Endodermal cell (in vitro differentiated cells): ENCODE measurements at places on chromosomes 5 and 9. TPM values are rescaled to one million over a fixed set of nuclear protein-coding genes. Genes with fewer than 3 reads are reported as not detected.

PGM5 gene
- total RNA-seq, result 0.33 TPM in 1 of 2 replicates, not detected in the other

- H3K4me1 ChIP-seq, result no peaks in the 10 kb centered on the region
- H3K4me3 ChIP-seq, result no peak overlapping the region
- DNase-seq, result no peak
- no peaks in the 10 kb centered on the region for H3K36me3 ChIP-seq
- H3K27me3 ChIP-seq, result no peaks in the 10 kb centered on the region
Observed at GRCh38 chr9:129328355-129329042, 150.4 kb upstream of the IER5L start.

- peak; percentile 59 for DNase-seq
- H3K4me3 ChIP-seq, result no peak overlapping the region
- no peaks in the 10 kb centered on the region for H3K4me1 ChIP-seq
Observed at GRCh38 chr9:137308057-137308619, 6.1 kb upstream of the NRARP start.

DNA sequence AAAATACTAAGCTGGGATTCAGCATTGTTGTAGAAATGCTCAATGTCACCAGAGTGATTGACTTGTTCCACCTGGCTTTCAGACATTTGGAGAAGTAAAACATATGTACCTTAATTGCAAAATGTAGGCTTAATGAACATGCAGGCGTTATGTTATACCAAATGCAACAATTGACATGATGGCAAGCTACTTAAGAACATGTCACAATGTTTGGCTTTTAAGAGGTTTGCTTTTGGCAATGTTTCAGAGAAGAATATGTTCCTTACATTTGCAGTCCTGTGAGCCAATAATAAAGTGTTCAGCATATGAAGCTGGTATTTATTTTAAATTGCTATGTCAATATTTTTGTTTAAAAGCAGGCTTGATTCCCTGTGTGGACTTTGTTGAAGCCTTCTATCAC lies 111.7 kb upstream of the NUDT12 start:
- H3K36me3 ChIP-seq, result no peaks in the 10 kb centered on the region
- no peaks in the 10 kb centered on the region for H3K27me3 ChIP-seq
- H3K27ac ChIP-seq, result no peak overlapping the region
- DNase-seq, result no peak
- peaks cover 10% of the 10 kb centered on the region for H3K4me1 ChIP-seq

- no peak for DNase-seq
- no peak overlapping the region for H3K4me3 ChIP-seq
- peaks cover 20% of the 10 kb centered on the region for H3K27me3 ChIP-seq
- no peaks in the 10 kb centered on the region for H3K36me3 ChIP-seq
- H3K4me1 ChIP-seq, result peaks cover 11% of the 10 kb centered on the region
Observed at GRCh38 chr5:112306956-112307355, 112.1 kb downstream of the EPB41L4A start.

- no peak for DNase-seq
- no peak overlapping the region for H3K4me3 ChIP-seq
- H3K27me3 ChIP-seq, result no peaks in the 10 kb centered on the region
- H3K36me3 ChIP-seq, result no peaks in the 10 kb centered on the region
- no peaks in the 10 kb centered on the region for H3K4me1 ChIP-seq
- H3K27ac ChIP-seq, result no peak overlapping the region
Observed at GRCh38 chr5:167720259-167720658, 571.2 kb upstream of the WWC1 start.

- no peak overlapping the region for H3K27ac ChIP-seq
- peak overlapping the region; percentile 80 for H3K4me3 ChIP-seq
- DNase-seq, result no peak
- no peaks in the 10 kb centered on the region for H3K36me3 ChIP-seq
- no peaks in the 10 kb centered on the region for H3K4me1 ChIP-seq
Observed at GRCh38 chr9:21974343-21974721, 19.9 kb downstream of the CDKN2A start.

- no peak overlapping the region for H3K4me3 ChIP-seq
- peaks cover 26% of the 10 kb centered on the region for H3K4me1 ChIP-seq
- DNase-seq, result no peak
- H3K36me3 ChIP-seq, result peaks cover 45% of the 10 kb centered on the region
Observed at GRCh38 chr5:9054821-9055589, 490.9 kb downstream of the SEMA5A start.
